Left renal pelvis (tissue), 4 donors: ENCODE measurements at places on chromosomes 7 and 10. TPM values are rescaled to one million over a fixed set of nuclear protein-coding genes. Genes with fewer than 3 reads are reported as not detected.

GRCh38 chr7:23893176-23893941 is 183.3 kb downstream of the STK31 start:
- no peak for DNase-seq

DNA sequence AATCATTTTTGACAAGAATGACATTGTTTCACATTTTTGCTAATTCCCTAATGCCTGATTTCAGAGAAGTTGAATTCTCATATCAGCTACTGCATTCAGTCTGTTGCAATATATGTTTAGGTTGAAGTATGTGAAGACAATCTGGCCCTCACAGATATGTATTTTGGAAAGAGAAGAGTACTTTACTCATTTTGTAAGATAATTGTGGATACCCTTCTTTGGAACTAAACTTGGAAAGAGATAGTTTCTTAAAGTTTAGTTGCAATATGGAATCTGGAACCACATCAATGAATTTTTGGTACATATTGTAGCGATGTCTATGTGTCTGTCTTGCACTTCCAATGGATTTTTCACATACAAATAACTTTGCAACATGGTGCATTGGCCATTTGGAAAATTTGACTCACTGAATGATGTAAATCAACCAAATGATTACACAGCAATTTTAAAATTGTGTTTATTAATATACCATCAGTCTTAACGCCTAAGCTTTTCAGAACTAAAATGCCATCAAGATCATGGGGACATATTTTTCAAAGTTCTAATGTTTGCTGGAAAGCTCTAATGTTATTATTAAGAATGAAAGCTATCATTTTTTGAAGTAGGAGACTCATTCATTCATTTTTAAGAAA is 39.3 kb upstream of the TMEM26 start:
- no peak for DNase-seq

The NKX2-3 gene
- polyA plus RNA-seq = not detected

GRCh38 chr10:45180507-45180906 is 134.9 kb downstream of the OR13A1 start:
- no peak for DNase-seq

The PALD1 gene
- polyA plus RNA-seq = 11.8 TPM

DNA sequence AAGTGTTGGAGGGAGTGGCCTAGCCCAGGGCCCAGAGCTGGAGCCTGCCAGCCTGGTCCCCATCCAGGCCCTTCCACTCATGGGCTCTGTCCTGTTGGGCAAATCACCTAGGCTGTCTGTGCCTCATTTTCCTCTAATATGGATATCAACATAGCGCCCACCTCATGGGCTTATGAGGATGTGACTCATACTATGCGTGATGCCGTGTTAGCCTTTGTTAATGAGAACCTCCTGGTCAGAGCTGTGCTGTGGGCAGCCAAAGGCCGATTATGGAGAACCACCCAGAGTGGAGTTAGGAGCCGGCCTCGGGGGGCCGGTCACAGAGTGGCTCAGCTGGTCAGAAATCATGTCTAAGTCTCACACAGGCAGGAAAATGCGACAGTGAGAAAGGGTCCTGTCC is 306.4 kb downstream of the PAXIP1 start:
- no peak for DNase-seq

The SMURF1 gene
- polyA plus RNA-seq = 16.6 TPM

GRCh38 chr7:14048889-14049288 is 59.4 kb upstream of the ETV1 start:
- no peak for DNase-seq

DNA sequence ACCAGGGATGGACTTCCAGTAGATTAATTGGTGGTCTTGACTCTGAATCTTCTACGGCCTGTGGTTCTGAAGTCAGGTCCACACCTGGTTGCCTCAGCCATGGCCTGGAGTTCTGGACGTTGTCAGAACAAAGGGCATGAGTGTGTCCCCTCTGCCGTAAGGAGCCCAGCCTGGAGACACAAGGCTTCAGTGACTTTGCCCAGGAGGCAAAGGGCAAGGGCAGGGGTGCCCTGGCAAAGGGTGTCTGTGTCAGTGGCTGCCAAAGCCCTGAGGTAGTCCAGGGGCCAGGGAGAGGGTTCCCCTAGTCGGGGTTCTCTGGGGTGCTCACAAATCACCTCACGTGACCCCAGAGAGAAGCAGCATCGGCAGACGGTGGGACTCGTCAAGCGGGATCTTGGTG is 273.2 kb upstream of the ZNF32 start:
- no peak for DNase-seq

The GRID2IP gene
- polyA plus RNA-seq = 1.2 TPM
